Stimulated activated CD8-positive, alpha-beta memory T cell treated with anti-CD3 and anti-CD28 coated beads, Interleukin-7, amount 100 ng/mL, for 1 hour (primary cell): ENCODE measurements at places on chromosomes 2 and 18.

GRCh38 chr18:72993250-72993649 lies 125.5 kb upstream of the NETO1 start:
- no peak for DNase-seq

GRCh38 chr2:19541884-19542283 lies 183.5 kb upstream of the OSR1 start:
- DNase-seq, result no peak

GRCh38 chr2:202009019-202009481 lies 24.6 kb upstream of the FZD7 start:
- no peak for DNase-seq

DNA sequence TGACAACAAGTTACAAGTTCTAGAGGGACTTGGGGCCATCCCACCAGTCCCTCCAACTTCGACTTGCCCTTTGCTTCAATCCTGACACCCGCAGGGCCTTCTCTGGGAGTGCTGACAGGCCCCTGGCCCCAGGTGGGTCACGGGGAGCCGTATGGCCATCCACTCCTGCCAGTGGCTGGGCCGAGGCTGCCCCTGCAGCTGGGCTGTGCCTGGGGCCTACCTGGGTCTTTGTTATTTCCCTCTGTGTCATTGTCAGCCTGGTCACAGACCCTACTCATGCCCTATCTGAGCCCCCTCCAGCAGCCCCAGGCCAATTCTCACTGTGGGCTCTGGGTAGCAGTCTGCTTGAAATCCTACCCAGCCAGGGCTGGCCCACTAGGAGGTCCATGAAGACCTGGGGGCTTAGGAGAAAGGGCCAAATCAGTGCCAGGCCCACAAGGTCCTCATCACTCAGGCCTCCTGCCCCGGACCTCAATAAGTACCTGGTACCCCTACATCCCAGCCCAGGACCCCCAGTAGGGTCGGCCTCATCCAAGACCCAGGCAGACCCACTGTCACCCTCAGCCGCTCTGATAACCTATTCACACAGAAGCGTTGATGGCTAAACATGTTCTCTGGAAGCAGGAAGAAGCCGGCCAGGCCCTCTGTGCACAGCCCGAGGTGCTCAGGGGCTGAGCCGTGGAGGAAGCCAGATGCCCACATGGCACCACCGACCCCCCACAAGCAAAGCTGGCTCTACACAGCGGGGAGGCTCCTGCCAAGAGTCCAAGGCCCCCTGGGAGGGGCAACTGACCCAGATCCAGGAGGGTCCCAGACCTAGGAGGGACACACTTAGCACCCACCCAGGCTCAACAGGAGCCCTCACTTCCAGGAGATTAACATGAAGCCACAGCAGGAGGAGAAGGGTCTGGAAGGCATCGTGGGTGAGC lies 57.7 kb downstream of the BIN1 start:
- no peak for DNase-seq

GRCh38 chr18:24153397-24153796 lies 14.5 kb downstream of the CABYR start:
- DNase-seq, result no peak

- no peak for DNase-seq
Observed at GRCh38 chr2:218663901-218664300, 4.4 kb downstream of the BCS1L start.

- no peak for DNase-seq
Observed at GRCh38 chr18:78196280-78196679, 783.3 kb upstream of the SALL3 start.

GRCh38 chr2:43905371-43905803 lies 66.6 kb downstream of the ABCG8 start:
- DNase-seq, result no peak

- no peak for DNase-seq
Observed at GRCh38 chr2:140734992-140735391, 1395.8 kb downstream of the LRP1B start.

GRCh38 chr18:63091671-63092364 lies 227.8 kb downstream of the BCL2 start:
- no peak for DNase-seq

- DNase-seq, result no peak
Observed at GRCh38 chr2:40395169-40396073, 56.5 kb downstream of the SLC8A1 start.

- no peak for DNase-seq
Observed at GRCh38 chr2:48202863-48203642, 296.8 kb upstream of the FBXO11 start.

- DNase-seq, result no peak
Observed at GRCh38 chr2:50004667-50005066, 850.4 kb upstream of the FSHR start.
